ENCODE measurements at places on chromosomes 11 and 22.

DNA sequence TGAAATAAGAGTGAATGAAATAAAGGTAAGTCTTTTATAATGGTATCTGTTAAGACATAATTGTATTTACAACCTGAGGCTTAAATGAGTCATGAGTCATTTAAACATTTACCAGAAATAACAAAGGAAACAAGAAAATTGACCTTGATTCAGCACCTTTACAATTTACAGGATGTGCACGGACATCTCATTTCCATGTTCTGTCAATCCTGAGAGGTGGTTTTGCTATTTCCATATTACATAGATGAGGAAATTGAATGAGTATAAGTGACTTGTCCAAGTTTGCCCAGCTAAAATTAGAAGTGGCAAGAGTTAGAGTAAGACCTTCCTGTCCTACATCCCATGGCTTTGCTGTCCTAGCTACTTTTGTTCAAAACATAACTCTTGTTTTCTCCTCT, 89.1 kb downstream of the TRIM44 start:
- no peak for DNase-seq

- DNase-seq, result no peak
Measured at GRCh38 chr11:66853242-66854229, 3.3 kb upstream of the LRFN4 start.

DNA sequence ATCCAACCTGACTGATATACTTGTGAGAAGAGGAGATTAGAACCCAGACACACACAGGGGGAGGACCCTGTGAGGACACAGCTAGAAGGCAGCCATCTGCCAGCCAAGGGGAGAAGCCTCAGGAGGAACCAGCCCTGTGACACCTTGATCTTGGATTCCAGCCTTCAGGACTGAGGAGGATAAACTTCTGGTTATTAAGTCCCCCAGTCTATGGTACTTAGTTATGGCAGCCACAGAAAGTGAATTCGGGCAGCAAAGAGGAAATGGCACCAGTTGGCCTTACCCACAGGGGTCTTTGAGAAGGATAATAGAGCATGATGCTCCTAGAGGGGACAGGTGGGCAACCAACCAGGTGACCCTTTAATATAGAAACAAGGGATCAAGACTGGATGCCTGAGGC, 49.4 kb downstream of the ASCL2 start:
- no peak for DNase-seq

DNA sequence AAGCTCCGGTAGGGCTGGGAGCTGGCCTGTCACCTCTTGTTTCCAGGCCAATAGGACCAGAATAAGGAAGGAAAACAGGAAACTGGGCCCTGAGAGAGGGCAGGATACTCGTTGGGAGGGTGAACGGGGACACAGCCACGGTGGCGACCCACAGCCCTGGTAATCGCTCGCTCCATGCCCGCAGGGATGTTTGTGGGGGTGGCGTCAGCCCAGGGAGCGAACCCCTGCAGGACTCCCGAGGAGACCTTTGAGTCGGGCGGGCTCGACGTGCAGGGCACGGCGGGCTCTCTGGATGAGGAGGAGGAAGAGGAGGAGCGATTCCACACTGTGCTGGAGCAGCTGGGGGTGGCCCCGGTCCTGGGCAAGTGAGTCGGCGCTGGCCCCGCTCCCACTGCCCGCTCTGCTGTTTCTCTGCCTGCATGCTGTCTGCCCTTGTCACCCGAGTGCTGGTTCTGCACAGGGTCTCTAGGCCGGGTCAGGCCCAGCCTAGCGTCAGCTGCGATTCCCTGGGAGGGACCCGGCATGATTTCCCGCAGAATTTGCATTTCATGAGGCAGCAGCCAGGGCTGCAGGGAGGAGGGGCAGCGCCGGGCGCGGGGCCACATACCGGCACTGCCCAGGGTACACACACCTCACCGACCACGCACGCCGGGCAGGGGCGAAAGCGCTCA, 1.6 kb downstream of the CRACR2B start:
- DNase-seq, result no peak

GRCh38 chr22:39908737-39909136, 7.9 kb downstream of the GRAP2 start:
- peak; percentile 36 for DNase-seq

- DNase-seq, result no peak
Measured at GRCh38 chr11:1208144-1208393, 14.8 kb upstream of the MUC5B start.

- peak; percentile 20 for DNase-seq
Measured at GRCh38 chr22:47213571-47214230, 451.3 kb downstream of the TBC1D22A start.

DNA sequence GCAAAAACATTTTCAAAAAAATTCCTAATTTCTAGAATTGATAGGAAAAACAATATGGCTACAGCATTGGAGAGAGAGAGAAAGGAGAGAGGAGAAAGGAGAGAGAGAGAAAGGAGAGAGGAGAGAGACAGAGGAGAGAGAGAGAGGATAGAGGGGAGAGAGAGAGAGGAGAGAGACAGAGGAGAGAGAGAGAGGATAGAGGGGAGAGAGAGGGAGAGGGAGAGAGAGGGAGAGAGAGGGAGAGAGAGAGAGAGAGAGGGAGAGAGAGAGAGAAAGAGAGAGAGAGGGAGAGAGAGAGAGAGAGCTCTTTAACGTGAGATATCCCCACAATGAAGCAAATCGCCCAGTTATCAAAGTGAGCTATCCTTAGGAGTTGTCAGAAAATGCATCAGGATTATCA, 737 bp upstream of the TYR start:
- no peak for DNase-seq
